Osteocyte (in vitro differentiated cells): ENCODE measurements at places on chromosomes 13 and 19. TPM values are rescaled to one million over a fixed set of nuclear protein-coding genes. Genes with fewer than 3 reads are reported as not detected.

SMAD9 gene
- total RNA-seq = 3.6 and 4.6 TPM in 2 replicates

TNNT1 gene
- not detected in 2 replicates for total RNA-seq

PRRG2 gene
- total RNA-seq = 0.32 and 0.52 TPM in 2 replicates

TNFRSF19 gene
- total RNA-seq = 1.6 and 1.7 TPM in 2 replicates

LIM2 gene
- not detected in 2 replicates for total RNA-seq

GFY gene
- not detected in 2 replicates for total RNA-seq

PSG6 gene
- total RNA-seq = not detected in 2 replicates

ZNF77 gene
- total RNA-seq = 4.0 and 4.9 TPM in 2 replicates

CEACAM3 gene
- total RNA-seq = not detected in 2 replicates

TLE6 gene
- 0.65 and 1.5 TPM in 2 replicates for total RNA-seq

SHD gene
- 0.21 TPM in 1 of 2 replicates, not detected in the other for total RNA-seq

ZNF534 gene
- not detected in 2 replicates for total RNA-seq
